LNCaP clone FGC (cell line): ENCODE measurements at places on chromosomes 3 and 15.

GRCh38 chr3:164918905-164919304, 159.4 kb downstream of the SI start:
- no peak for DNase-seq

- no peak for DNase-seq
Observed at GRCh38 chr3:85482213-85482490, 523.4 kb downstream of the CADM2 start.

- no peak for DNase-seq
Observed at GRCh38 chr3:195900436-195901355, 7.7 kb downstream of the TNK2 start.

GRCh38 chr3:176633511-176633910, 563.8 kb downstream of the TBL1XR1 start:
- DNase-seq = no peak

DNA sequence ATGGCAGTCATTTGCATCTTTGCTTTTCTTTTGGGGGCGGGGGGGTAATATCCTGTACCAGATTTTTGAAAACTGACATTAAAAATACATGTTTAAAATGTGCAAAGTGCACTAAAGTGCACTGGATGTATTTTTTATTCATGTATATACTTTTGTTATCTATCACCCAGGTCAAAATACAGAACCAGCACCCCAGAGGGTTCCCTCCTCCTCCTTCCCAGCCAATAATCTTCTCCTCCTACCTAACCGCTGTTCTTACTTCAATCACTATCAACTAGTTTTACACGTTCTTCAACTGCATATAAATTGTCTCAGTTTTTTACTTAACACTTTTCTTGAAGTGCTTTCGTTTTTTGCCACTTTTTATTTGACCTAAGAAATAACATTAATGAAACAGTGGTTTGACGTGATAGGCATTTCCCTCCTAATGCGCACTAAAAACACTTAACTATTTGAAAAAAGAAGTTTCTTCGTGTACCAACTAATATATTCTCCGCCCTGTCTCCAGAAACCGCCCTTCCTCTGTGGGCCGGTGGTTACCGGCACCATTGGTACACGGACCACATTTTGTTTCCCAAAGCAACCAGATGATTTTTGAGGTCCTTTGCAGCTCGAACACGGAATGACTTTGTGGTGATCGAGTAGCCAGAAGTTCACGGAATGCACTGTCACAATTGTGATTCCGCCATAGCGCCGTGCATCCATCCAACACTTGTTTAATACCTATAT, 836 bp upstream of the AKAP13 start:
- no peak for DNase-seq

DNA sequence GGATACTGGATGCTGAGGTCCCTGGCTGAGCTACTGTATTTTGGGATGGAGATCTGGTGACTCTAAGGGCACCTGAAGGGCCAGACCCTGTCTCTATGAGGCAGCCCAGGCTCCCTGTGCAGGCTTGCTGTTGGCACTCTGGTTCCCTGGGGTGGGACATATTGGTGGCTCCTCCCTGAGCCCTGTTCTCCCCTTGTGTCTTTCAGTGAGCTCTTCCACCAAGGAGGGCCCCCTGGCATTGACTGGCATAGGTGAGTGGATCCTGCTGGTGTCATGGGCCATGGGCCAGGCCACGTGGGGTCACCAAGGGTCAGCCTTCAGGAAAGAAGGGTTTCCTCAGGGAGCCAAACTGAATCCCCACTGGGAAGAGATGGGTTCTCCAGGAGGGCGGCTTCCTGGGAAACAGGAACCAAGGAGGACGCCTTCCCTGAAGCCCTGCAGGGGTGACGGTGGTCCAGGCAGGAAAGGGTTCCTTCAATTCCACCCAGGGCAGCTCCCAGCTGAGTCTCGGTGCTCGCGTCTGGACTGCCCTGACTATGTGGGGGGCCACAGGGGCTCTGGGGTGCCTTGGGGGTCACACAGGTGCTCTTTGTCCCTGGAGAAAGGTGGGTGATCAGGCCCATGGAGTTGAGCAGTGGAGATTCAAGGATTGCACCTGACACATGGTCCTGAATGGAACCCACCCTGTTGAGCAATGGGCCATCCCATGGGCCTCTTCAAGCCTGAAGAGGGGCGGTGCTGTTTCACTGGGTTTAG, 220.4 kb downstream of the SNRPN start:
- DNase-seq = no peak

DNA sequence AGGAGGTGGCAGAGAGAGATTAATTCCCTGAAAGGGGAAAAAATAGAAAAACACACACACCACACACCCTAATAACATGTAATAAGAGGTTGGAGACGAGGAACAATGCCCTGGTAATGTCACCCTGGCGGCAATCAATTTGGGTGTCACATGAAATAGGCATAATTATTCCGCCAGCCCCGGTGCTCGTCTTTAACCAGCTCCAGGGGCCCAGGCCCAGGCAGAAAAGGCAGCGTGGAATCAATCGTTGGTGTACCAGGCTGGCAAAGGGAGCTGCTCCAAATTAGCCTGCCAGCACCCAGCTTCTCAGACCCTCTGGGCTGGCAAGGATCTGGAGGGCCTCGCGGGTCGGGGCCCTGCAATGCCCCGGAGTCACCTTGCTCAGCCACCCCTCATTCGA, 5.6 kb downstream of the LINGO1 start:
- DNase-seq = no peak

DNA sequence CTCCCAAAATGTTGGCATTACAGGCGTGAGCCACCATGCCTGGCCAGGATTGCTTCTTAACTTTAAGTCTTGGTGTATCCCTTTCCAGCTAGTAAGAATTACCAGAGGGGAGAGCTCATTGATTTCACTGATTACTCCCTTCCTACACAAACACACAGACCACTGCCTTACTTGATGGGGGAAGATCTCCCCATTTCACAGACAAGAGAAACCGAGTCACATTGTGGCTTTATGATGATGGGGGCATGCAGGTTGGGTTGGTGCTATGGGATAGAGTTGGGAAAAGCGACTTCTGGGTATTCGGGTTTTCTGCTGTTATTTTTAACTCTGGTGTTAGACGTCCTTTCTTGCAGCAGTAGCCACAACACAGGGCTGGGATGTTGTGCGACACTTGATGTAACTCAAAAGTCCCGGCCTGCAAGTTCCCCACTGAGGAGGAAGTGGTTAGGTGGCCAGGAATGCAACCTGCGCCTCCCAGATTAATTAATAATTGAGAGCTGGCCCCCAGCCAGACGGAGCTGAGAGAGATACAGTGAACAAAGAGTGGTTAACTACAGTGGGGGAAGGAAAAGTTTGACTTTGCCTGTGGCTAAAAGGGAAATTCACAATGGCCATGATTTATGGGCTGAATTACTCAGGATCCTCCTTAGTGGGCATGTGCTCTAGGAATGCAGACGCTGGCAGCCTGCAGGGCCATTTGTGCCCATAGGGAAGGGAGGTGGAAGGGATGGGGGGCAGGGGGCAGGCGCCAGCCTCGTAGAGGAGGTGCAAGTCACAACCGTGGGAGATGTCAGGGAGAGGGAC, 63.6 kb downstream of the SMAD6 start:
- DNase-seq = peak; percentile 54
